ENCODE measurements at places on chromosomes 5 and 9.

GRCh38 chr5:10420932-10421331 is 20.7 kb upstream of the ROPN1L start:
- no peak for DNase-seq

DNA sequence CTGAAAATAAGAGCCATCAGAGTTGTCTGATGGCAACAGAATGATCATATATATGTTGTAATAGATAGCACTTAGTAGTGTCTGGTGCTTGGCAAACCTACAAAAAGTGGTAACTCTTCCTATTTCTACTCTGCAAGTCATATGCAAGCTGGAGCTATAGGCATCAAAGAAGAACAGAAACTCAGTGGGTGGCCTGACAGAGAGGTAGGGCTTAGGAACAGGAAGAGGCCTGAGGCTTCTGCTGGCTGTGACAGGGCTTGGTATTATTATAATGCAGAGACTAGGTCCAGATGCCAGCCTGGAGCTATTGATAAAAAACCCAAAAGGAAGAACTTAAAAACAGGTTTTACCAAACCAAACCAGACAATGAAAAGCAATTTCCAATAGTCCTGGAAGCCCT is 4.4 kb upstream of the DIAPH1 start:
- DNase-seq, result no peak

GRCh38 chr9:26426551-26427131 is 466.0 kb downstream of the CAAP1 start:
- DNase-seq, result no peak

GRCh38 chr9:11088821-11089374 is 476.1 kb upstream of the PTPRD start:
- DNase-seq, result no peak

DNA sequence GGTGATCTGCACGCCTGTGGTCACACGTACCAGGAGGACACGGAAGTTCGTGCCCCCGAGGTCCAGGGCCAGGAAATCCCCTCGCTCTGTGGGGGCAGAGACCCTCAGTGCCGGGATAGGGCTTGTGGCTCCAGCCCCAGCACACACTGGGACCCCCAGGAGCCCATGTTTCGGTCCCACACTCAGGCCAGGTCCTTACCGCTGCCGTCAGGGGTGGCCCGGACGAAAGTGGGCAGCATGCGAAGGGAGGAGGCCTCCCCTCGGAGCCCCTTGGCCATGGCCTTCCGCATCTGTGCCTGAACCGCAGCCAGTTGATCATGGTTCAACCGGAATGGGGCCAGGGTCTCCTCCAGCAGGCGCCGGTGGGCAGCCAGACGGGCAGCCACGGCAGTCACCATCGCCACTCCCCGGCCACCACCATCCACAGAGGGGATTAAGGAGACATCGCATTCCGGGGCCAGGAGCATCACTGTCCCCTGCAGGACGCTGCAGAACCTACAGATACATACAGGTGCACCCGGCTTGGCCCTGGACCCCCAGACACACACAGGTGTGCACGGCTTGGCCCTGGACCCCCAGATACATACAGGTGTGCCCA is 11.8 kb downstream of the HK3 start:
- no peak for DNase-seq

GRCh38 chr5:15363601-15364000 is 136.4 kb upstream of the FBXL7 start:
- DNase-seq, result no peak

- no peak for DNase-seq
These were observed 64.3 kb downstream of the CPLANE1 start for GRCh38 chr5:37184748-37185364.

DNA sequence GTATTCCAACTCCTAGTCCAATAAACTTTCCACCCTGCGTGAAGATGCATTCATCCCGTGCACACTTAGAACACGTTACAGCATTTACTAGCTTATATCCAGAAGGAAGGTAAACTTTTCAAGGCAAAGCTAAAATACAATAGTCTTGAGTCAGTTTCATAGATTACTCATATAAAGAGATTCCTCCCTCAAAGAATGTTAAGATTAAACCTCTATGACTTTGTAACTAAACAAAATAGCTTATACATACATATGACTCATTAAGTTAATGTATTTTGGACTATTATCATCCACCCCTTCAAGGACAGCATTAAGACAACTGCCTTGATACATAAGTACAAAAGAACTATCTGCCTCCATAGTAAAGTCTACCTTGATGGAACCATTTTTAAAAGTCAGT is 36.1 kb downstream of the TLE1 start:
- no peak for DNase-seq

DNA sequence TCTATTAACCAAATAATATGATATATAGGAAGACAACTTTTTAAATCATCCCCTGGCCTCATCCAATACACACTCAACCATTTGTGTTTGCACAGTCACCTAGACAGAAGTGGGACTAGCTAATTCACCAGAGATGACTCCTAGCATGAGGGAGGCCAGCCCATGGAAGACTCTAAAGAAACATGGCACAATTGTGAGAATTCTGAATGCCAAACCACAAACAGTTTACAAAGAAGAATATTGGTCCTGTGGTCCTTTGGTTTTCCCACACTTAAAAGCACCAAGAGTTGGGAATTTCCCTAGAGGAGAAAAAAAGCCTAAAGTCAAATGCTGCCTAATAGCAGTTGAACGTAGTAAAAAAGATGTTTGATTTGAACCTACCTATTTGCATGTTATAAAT is 609.9 kb downstream of the ACTL7B start:
- no peak for DNase-seq

GRCh38 chr5:5116956-5117355 is 23.2 kb upstream of the ADAMTS16 start:
- no peak for DNase-seq

DNA sequence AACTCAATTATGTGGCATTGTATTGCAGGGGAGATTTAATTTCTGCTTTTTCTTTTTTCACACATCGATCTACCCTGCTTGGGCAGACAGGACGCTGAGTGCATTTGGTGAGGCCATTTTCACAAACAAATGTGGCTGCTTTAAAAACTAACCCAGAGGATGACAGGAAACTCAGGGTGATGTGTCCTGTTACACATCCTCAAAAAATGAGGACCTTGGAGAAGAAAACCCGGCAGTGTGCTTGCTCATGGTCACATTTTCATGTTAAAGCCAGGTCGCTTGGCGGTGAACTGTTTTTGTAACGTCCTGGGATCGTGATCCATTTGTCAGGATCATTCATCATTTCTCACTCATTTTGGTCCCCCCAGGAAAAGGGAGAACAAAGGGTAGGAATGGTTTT is 478.3 kb upstream of the ADAMTS16 start:
- DNase-seq, result no peak

GRCh38 chr5:3715062-3715461 is 119.4 kb downstream of the IRX1 start:
- DNase-seq, result no peak

DNA sequence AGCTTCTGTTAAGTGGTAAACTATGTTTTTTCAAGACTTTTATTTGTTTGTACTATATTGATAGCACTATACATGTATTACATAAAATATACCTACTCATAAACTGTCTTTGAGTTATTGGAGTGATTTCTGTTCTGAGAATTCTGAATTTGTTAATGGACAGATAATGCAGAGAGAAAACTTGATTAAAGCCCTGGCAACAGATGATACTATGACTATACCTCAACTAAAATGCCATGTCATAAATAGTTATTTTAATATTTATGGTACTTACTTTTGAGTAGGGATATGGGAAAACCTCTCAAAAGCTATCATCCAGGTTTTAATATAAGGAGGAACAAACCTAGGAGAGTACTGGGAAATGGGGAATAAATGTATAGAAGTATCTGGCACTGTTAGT is 947.2 kb upstream of the ARRDC3 start:
- no peak for DNase-seq

GRCh38 chr5:90939211-90939610 is 380.6 kb downstream of the ADGRV1 start:
- DNase-seq, result no peak

DNA sequence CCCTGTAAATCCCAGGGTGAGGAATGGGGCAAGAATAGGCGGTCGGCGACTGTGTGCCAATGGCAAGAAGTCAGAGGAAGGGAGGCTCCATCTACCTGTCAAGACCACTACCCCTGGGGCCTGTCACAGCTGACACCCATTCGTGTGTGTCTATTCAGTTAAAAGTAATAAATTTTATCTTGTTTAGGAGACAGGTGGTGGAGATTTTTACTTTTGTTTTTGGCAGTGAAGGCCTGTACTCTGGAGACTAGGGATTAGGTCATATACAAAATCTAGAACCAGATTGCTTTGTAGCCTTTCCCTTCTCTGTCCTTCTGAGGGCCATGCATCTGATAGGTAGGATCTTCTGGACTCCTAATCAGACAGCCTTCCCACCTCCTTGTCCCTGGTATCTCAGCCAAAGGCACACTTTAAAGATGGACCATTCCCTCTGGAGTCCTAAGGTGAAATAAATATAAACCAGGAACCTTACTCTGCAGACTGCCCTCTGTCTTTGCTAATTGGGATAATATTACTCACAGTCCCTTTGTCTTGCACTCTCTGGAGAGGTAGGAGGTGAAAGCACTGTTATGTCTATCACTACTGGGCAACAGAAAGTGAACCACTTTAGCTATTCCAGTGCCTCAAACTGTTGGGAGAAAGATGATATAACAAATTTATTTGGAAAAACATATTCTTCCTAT is 213.2 kb upstream of the ACTBL2 start:
- DNase-seq, result no peak

DNA sequence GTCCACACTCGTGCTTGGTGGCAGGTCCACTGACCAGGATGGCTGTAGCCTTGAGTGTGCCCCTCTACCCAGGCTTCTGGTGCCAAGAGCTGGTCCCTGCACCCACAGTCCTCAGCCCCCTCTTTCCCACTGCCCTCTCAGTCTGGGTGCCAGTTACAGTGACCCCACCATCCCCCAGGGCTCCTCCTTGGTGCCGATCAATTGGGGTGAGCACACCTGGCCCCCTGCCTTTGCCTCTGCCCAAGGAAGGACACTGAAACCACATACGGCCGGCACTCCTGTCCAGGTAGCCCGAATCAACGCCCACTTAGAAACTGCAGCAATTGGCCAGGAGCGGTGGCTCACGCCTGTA is 18.5 kb upstream of the QRFP start:
- DNase-seq, result no peak

DNA sequence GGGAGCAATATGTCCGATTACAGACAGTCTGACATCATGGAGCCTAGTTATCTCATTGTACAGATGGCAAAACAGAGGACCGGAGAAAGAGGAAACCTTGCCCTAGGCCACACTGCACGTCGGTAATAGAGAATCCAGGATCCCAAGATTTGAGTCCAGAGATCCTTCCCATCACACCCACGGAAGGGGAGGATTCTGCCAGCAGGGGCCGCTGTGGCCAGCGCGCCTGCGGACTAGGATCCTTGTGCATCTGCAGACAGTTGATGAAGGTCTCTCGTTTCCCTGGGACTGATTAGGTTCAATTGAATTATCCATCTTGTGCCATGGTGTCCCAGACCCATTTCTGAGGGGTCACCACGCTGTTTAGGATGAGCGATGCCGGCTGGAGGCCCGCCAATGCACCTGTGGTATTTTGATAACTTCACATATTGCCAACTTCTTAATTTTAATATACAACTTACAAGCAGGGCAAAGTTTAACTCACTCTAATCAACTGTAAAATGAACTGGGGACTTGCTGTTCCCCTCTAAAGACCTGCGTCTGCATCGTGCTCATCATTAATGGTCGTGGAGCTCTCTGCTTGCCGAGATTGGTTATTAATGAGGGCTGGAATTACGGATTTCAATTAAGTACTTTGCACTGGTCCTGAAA is 592.7 kb upstream of the BRINP1 start:
- DNase-seq, result no peak

DNA sequence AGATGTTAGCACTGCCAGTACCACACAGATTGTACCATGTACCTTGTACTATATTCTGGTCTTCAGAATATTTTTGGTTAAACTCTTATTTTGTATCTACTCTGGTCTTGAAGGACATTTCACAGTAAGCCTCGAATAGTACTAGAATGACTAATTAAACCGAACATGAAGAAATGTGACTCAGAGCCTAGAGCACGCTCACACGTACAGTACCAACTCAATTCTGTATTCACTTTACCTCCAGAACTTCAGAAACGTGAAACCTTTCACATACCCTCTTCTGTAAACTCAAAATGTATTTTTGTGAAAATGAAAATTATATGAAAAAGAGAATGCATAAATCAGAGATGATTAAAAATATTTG is 112.8 kb downstream of the MVB12B start:
- no peak for DNase-seq

- DNase-seq, result no peak
These were observed 231.4 kb downstream of the PDE4D start for GRCh38 chr5:59661954-59662615.

- no peak for DNase-seq
These were observed 10.5 kb upstream of the IPPK start for GRCh38 chr9:92680166-92681119.

- no peak for DNase-seq
These were observed 1068.7 kb downstream of the CDH12 start for GRCh38 chr5:21784487-21784886.

GRCh38 chr5:58066557-58066956 is 393.3 kb downstream of the PLK2 start:
- DNase-seq, result no peak

DNA sequence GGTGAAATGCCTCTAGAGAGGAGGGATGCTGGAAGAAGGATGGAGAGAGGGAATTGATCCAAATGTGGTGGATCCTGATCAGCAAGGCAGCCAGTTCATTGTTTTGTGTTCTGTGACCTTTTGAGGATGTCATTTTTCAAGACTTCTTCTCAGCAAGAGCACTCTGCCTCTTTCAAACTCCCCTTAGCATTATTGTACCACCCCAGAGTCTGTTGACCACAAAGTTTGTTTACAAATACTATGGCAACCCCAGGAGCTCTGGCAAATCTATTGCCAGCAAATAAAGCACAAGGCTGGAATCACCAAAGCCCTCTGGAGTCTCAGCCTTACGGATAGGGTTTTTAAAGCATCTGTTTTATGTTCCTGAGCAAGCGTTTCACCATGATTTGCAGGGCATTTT is 76.2 kb upstream of the SLC1A3 start:
- no peak for DNase-seq

- DNase-seq, result no peak
These were observed 31.0 kb upstream of the GLRX start for GRCh38 chr5:95853490-95853889.

DNA sequence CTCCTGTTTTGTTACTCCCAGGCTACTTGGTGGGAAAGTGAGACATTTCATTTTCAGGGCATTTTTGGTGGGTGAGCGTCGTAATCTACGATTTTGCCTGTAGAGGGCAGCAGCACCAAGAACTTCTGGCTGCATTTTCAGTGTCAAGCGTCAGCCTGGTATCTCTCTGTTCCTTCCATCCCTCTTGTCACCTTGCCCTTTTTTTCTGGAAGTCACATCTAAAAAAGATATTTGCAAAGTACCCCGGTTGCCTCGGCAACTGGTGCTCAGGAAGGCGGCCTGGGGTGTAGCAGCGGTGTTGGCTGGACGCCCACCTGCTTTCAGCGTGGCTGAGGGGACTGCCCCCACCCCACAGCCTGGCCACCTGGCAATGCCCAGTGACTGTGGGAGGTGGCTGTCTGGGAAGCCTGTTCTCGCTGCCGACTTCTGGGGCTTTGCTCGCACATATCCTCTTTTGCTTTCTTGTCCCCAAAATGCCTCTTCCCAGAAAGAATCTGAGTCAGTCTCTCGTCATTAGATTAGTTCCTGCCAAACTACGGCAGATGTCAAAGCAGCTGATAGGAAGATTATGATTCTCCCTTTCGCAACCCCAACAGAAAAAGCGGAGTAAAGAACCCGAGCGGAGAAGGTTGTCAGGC is 84.5 kb downstream of the ACER2 start:
- peak; percentile 50 for DNase-seq

- no peak for DNase-seq
These were observed 12.9 kb downstream of the GLDC start for GRCh38 chr9:6632516-6633183.

GRCh38 chr9:114021578-114021977 is 56.5 kb downstream of the AMBP start:
- DNase-seq, result no peak

All from fibroblast of gingiva (primary cell).